ENCODE measurements at places on chromosomes 4 and X.
A peak's percentile ranks its signal among the peaks of the same experiment; 100 is the strongest.

- DNase-seq: no peak
Measured at GRCh38 chrX:54029529-54030143, 14.6 kb downstream of the PHF8 start.

DNA sequence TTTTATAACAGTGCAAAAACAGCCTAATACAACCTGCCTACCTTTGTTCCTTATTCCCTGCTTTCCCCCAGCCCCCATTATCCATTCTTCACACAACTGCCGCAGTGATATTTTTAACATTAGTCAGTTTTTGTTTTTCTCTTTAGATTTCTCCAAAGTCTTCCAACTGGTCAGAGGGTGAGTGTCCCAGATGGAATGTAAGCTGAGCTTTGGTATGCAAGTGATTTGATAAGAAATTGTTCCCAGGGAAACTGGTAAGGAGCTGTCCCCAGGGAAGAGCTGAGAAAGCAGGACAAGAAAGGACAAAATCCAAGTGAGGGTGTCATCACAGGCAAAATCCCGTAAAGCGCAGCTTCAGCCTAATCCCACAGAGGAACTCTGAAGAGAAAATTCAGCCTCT, 475.5 kb upstream of the ADGRL3 start:
- DNase-seq: no peak

GRCh38 chrX:131894995-131895394, 128.1 kb upstream of the STK26 start:
- DNase-seq: no peak

DNA sequence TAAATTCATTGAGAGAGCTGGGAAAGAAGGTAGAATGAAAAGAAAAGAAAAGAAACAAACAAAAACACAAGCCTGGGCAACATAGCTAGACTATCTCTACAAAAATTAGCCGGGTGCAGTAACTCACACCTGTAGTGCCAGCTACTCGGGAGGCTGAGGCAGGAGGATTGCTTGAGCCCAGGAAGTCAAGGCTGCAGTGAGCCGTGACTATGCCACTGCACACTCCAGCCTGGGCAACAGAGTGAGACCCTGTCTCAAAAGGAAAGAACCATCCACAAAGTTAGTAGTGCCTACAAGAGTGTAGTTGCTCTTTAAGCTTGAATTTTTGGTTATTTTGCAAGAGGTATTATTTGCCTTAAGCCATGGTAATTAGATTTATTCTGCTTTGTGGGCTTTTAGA, 157.7 kb downstream of the CBR4 start:
- DNase-seq: no peak

GRCh38 chrX:153944140-153944799, at the start of gene RENBP:
TSS of gene RENBP (minus strand) at chrX:153944643. CDS start at chrX:153944610, 33 bp downstream.
- DNase-seq: peak; percentile 29

DNA sequence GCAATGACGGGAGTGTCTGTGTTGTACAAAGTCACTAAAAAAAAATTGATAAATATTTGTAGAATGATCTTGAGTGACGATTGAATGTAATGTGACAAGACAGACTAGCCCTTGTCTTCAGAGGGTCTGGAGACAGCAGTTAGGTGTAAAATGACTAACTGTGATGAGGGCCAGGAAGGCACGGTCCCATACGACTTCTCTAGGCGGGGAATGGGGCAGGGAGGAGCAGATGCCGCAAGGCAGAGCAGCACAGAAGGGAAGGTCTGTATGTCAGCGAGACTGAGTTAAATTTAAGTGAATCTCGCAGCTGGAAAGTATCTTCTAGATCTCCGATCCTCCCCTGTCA, 405 bp downstream of the CENPE start:
- no peak for DNase-seq

- DNase-seq: no peak
Measured at GRCh38 chr4:162456106-162456505, 292.3 kb upstream of the FSTL5 start.

DNA sequence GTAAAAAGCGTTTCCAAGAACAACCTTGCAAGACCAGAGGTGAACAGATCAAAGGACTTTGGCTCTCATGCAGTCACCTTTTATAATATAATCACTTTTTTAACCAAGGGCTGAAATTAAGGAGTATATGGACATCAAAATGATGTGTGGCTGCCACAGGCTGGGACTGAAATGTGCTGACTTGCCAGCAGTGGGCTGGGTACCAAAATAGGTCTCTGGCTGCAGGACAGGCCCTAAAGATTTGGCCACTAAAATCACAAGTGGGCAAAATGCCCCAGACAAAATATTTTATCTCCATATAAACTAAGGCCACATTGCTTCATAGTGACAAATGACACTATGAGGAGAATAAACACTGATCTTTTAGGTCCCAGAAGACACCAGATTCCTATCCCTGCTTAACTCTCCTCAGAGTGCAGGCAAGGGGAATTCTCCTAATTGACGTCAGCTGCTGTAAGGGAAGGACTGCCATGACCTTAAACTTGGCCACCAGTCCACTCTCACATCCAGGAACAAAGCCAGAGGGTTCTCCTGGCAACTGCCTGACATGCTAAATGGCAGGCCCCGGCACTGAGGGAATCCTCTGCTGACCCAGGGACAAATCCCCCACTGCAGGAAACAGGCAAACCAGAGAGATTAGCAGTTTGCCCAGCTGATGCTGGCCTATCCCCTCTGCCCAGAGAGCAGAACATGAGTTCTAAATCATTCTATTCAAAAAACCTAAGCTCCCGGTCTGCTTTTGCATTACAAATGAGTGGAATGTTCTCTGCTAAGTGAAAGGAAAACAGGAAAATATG, 155.8 kb downstream of the PPP3CA start:
- DNase-seq: no peak

GRCh38 chrX:148316446-148316845, 184.0 kb upstream of the AFF2 start:
- DNase-seq: no peak

DNA sequence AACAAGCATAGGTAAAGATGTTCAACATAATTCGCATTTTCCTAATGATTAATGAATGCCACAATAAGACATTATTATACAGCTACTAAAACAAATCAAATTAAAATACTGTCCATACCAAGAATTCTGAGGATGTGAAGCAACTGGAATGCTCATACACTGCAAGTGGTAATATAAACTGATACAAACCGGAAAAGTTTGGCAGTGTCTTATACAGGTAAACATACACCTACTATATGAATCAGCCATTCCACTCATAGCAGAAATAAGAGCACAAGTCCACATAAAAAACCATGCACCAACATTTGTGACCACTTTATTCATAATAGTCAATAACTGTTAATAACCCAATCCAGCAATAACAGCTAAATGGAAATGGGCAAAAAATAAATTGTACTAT, 79.3 kb downstream of the FBXW7 start:
- DNase-seq: no peak

DNA sequence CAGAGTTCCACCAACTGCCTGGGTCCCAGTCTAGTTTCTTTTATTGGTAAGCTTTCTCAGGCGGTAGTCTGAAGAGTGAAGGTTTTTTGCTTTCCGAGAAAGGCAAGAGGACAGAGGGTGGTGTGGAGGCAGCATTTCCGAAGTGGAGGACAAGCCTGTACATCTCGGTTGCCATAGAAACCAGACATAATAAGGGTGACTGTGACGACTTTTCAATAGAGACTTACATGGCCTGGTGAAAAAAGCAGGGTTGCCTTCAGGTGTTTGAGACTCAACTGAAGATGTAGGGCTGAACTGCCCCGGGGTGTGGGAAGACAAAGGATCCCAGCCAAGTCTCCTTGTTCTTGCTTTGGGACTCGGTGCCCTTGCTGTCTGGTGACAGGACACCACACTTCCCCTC, 53.6 kb upstream of the RAB40AL start:
- DNase-seq: no peak

- no peak for DNase-seq
Measured at GRCh38 chr4:3223346-3223745, 25.6 kb upstream of the MSANTD1 start.

GRCh38 chr4:53644607-53645006, 53.3 kb upstream of the LNX1 start:
- no peak for DNase-seq

DNA sequence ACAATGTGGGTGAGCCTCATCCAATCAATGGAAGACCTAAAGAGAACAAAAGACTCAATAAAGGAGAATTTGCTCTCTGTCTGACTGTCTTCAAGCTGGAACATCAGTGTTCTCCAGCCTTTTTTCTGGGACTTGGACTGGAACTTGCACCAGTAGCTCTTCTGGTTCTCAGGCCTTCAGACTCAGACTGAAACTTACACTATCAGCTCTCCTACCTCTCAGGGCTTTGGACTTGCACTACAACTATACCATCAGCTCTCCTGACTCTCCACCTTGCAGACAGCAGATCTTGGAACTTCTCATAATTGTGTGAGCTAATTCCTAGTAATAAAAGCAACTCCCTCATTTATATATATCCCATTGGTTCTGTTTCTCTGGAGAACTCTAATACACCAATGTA, 185.9 kb downstream of the SMIM20 start:
- DNase-seq: no peak

DNA sequence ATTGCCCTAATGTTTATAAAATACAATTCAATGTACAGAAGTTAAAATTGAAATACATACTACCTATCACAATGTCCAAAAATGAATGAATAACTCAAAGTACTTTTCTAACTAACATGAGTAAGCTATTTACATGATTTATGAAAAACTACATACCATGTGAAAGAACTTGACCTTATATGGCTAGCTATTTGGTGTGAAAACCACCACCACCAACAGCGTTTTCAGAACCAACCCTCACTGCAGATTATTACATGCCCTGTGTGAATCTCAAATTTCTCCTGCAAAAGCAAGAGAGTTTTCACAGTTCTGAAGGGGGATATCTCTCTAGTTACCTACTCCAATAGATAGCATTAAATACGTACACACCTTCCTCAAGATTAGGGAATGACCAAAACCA, 198.5 kb downstream of the SPATA18 start:
- no peak for DNase-seq

DNA sequence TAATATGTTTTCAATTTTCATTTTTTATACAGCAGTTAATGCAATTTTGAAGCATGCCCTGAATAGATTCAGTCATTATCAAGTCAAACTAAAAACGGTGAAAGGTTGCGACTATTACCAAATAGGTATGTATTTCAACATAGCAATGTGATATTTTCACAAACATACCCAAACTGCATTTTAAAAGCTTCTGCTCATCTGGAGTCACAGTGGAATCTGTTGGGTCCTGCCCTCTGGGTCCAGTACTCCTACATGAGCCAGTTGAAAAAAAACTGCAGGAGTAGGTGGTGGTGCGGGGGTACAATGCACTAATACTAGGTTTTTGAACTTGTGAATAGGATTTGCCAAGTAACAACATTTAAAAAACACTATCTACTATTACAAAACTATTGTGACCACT, 938 bp downstream of the GPR34 start:
- DNase-seq: no peak
